ENCODE measurements at places on chromosomes 11 and 22. TPM values are rescaled to one million over a fixed set of nuclear protein-coding genes. Genes with fewer than 3 reads are reported as not detected.

GRCh38 chr11:47257517-47258316, at the start of gene NR1H3:
NR1H3 (plus strand) TSS chr11:47257996; CDS start chr11:47259217, 1,221 bp downstream.
- peak; percentile 96 for DNase-seq
- H3K36me3 ChIP-seq: no peaks in the 10 kb centered on the region
- H3K4me3 ChIP-seq: no peak within 1 kb of the TSS
- no peaks in the 10 kb centered on the region for H3K27me3 ChIP-seq
- peaks cover 33% of the 10 kb centered on the region for H3K4me1 ChIP-seq

CRYBB3 gene
- not detected for total RNA-seq

GRCh38 chr22:24379536-24379935, 47.9 kb upstream of the ADORA2A start:
- DNase-seq: no peak
- H3K4me1 ChIP-seq: no peaks in the 10 kb centered on the region
- H3K27ac ChIP-seq: no peak overlapping the region

GRCh38 chr11:82176365-82176764, 557.3 kb downstream of the FAM181B start:
- no peak overlapping the region for H3K27ac ChIP-seq
- H3K4me1 ChIP-seq: no peaks in the 10 kb centered on the region
- no peaks in the 10 kb centered on the region for H3K27me3 ChIP-seq

DNA sequence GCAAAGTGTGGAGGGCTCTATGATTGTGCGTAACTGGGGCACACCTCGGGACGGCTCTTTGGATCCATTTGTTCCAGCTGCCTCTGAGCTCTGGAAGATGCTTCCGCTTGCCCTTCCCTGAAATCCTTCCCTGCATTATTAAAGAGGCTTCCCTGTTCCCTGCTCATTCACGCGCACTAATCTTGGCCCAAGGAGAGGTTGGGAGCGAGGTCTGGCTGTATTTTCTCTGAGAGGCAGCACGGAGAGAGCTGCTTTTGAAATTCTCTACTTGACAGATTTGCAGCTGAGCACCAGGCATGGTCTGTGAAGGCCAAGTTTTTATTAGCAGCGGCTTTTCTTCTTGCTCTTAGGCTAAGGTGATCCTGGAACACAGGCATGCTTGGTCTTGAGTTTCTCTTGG, 94.8 kb upstream of the NTM start:
- H3K36me3 ChIP-seq: no peaks in the 10 kb centered on the region
- H3K4me3 ChIP-seq: no peak overlapping the region
- peak overlapping the region; percentile 56 for H3K27ac ChIP-seq

GRCh38 chr11:68216171-68216938, 3.3 kb upstream of the KMT5B start:
- H3K27ac ChIP-seq: no peak overlapping the region
- no peaks in the 10 kb centered on the region for H3K36me3 ChIP-seq
- H3K4me3 ChIP-seq: no peak overlapping the region
- H3K27me3 ChIP-seq: no peaks in the 10 kb centered on the region
- no peak for DNase-seq

DNA sequence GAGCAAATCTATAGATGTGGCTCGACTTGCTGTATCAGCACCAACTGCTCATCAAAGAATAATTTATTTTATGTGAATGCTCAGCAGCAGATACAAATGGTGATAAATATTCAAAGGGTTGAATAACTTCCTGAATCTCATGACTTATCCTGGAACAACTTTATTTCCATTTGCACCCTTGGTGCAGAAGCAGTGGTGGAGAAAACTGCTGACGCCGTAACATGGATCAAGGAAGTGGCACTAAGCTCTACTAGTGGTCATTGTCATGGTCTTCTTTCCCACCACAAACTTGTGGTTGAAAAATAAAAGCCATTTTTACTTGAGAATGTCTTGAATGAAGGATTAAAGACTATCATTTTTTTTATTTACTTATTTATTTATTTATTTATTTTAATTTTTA, 14.6 kb downstream of the MARK2 start:
- no peak overlapping the region for H3K27ac ChIP-seq
- no peak overlapping the region for H3K4me3 ChIP-seq
- no peak for DNase-seq
- H3K4me1 ChIP-seq: no peaks in the 10 kb centered on the region

SPTBN2 gene
- 23.1 TPM for total RNA-seq

CTSC gene
- 120 TPM for total RNA-seq

KRTAP5-1 gene
- total RNA-seq: not detected

- no peak for DNase-seq
- no peak overlapping the region for H3K4me3 ChIP-seq
- H3K27me3 ChIP-seq: no peaks in the 10 kb centered on the region
- H3K4me1 ChIP-seq: no peaks in the 10 kb centered on the region
Measured at GRCh38 chr11:81219661-81220060, 1514.0 kb downstream of the FAM181B start.

- no peaks in the 10 kb centered on the region for H3K27me3 ChIP-seq
- H3K4me3 ChIP-seq: no peak overlapping the region
- H3K36me3 ChIP-seq: no peaks in the 10 kb centered on the region
- H3K27ac ChIP-seq: peak overlapping the region; percentile 84
- no peak for DNase-seq
Measured at GRCh38 chr22:42644422-42645340, 4.3 kb upstream of the ATP5MGL start.

UPK3A gene
- not detected for total RNA-seq

NCAM1 gene
- 203 TPM for total RNA-seq

HTR3B gene
- not detected for total RNA-seq
